ENCODE measurements at places on chromosomes 2 and 18.

DNA sequence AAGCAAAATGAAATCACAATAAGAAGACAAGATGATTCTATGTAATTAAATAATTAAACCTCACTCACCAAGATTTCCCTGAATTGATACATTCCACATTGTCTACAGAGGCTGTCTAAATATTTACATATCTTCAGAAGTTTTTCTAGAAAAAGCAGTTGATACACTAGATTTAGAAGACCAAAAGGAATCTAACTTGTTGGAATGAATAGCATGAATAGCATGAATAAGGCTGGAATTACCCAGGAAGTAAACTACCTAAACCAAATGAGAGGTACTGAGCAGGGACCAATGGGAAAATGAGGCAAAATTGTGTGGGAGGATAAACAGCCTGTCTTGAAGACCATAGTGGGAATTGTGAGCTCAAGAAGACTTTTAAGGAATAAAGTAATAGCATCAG is 479.7 kb downstream of the TXNL1 start:
- DNase-seq: no peak

DNA sequence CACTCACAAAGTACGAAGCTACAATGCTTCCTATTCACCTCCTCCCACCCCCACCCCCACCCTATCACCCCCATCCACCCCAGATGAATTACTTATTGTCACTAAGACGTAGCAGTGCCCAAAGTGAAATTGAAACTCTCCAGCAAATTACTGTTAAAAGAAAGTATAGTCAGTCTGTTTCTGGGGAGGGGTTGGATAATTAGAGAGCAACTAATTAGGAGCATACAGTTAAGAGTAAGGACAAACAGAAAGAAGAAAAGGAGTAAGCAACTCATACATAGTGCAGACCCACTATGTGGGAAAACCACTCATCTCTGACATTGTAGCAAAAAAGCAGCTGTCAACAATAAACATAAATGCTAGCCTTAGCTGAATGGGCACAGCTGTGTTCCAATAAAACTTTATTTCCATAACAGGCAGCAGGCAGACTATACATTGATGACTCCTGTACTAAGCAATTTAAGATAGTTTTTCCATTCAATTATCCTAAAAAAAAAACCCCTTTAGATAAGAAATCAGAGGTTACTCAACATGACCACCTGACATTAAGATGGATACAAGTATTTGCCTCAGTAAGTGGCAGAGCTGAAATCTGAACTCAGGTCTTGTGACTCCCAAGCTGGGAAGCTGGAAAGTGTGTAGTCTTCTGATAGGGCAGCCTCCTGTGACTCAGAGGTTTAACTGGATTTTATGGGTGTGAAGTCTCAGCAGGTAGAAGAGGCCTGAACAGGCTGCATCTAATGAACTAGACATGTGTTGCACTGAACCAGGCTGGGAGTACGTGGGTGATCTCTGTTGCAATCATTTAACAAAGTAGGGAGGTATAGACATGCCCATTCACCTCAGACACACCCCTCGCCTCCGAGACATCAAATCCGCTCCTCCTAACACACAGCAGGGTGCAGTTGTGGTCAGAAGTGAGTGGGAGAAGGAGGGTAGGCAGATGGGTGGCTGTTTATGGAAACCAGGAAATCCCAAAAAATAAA is 171.8 kb upstream of the KLF7 start:
- no peak for DNase-seq

- DNase-seq: no peak
Measured at GRCh38 chr2:177242121-177242987, 22.2 kb downstream of the NFE2L2 start.

GRCh38 chr18:3321133-3321812 is 59.3 kb downstream of the MYL12B start:
- DNase-seq: no peak

- DNase-seq: no peak
Measured at GRCh38 chr2:96530474-96531357, 5.8 kb upstream of the ARID5A start.

- no peak for DNase-seq
Measured at GRCh38 chr2:176123411-176124109, 1.0 kb downstream of the HOXD9 start.

- DNase-seq: no peak
Measured at GRCh38 chr18:80103231-80103630, 5.8 kb upstream of the ADNP2 start.

- DNase-seq: no peak
Measured at GRCh38 chr18:5841518-5841917, 53.8 kb downstream of the TMEM200C start.

DNA sequence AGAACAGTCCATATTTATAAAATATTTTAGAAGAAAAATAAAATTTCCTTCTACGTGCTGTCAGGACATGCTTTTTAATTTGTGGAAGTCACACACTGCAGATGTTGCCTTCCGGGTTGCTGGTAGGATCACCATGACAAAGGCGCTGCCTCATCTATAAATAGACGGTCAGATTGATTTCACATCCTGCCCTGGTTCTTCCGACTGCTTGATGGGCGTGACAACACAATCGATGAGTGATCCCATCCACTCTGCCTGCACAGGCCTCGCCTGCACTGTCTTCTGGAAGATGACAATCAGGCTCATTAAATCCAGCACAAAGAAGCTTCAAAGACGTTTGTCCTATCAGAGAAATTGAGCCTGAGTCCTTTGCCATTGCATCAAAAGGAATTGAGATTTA is 318.9 kb upstream of the TRIB2 start:
- DNase-seq: no peak

- no peak for DNase-seq
Measured at GRCh38 chr2:158725441-158725891, 69.7 kb upstream of the DAPL1 start.

DNA sequence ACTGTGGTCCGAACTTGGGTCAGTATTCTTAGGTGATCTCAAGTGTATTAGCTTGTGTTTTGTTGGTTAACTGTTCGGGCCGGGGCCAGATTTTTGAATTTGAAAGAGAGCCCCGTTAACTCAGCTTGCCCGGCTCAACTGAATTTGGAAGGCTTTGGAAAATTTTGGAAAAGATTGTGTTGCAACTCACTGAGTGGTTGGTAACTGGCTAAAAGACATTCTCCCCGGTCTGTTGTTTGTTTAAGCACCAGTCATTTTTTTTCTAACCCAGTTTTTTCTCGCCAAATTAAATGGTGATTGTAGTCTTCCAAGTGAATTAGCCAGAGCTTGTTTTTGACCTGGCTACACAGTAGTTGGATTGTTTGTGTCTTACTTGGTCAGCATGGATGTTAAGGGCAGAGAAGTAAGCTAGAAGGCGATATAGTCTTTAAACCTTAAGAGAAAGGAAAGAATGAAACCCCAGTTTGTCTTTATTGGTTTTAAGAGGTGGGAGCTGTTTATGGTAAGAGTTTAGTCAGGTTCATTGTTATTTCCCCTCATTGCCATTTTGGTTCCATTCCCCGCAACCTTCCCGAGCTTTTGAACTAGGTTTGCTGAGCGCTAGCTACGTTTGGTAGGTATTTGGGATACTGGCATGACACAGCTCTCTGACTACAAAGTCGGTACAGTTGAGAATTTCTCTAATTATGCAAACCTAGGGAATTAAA is 2.4 kb downstream of the MAP4K4 start:
- no peak for DNase-seq

- DNase-seq: no peak
Measured at GRCh38 chr2:1744446-1745170, at the start of gene PXDN. TSS of gene PXDN (minus strand) at chr2:1744515. CDS start at chr2:1744455, 60 bp downstream.

DNA sequence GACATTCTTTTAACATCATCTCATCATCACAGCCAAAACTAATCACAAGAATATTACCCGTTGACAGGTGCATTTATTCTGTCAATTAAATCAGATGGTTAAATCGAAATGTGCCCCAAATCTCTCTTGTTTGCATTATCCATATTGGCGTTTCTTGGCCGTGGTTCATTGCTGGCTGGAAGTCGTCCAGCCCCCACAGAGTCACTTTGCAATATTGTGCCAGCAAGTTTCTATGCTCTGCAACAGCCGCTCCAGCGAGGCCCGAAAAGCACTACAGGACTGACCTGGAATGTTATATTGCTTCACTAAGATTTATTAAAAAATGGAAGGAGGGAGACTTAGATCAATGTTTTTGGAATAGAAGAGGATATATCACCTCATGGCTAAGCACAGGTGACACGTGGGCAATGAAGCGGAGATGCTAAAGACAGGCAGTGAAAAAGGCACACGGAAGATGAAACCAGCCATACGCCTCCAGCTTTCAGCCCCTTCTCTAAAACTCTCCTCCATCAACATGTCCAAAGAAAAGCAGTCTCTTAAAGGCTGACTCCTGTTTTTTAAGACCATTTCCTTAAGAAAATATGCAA is 176.8 kb upstream of the VRK2 start:
- DNase-seq: no peak

GRCh38 chr2:127609818-127610217 is 36.1 kb upstream of the GPR17 start:
- no peak for DNase-seq

DNA sequence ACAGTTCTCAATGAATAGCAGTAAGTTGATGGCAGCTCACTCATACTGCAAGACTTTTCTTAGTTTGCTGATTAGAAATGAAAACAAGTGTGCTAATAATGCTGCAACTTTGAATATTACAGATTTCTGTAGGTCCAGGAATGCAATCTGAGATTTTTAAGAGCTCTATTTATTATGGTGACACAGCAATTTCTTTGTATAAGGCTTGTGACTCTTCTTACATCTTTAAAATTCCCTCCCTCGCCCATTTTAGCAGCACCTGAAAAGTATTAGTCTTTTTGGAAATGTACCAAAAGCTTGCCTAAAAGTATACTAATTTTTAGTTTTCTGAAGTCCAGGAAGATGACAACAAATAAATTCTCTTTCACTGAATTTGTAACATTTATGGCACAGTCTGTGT is 4.4 kb upstream of the HTR2B start:
- DNase-seq: no peak

GRCh38 chr2:70479816-70480215 is 73.8 kb downstream of the TGFA start:
- no peak for DNase-seq

DNA sequence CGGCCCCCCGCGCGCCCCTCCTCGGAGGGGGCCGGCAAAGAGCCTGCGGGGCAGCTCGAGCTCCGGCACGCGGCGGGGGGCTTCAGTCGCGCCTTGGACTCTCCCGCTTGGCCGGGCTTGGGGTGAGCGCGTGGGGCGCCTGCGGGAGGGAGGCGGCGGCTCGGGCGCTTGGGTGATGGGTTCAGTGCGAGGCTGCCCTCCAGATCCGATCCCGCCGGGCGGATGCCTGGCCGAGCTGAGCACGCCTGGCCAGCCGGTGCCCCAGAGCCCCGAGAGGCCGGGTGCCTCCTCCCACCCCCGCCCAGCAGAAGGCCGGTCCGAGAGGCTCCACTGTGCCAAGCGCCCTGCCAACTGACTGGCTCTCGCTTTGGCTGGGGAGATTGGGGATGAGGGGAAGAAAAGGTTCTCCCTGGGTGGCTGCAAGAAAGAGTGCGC is 273 bp upstream of the NXPH2 start:
- DNase-seq: no peak
